ENCODE measurements at places on chromosomes 12 and 14.

DNA sequence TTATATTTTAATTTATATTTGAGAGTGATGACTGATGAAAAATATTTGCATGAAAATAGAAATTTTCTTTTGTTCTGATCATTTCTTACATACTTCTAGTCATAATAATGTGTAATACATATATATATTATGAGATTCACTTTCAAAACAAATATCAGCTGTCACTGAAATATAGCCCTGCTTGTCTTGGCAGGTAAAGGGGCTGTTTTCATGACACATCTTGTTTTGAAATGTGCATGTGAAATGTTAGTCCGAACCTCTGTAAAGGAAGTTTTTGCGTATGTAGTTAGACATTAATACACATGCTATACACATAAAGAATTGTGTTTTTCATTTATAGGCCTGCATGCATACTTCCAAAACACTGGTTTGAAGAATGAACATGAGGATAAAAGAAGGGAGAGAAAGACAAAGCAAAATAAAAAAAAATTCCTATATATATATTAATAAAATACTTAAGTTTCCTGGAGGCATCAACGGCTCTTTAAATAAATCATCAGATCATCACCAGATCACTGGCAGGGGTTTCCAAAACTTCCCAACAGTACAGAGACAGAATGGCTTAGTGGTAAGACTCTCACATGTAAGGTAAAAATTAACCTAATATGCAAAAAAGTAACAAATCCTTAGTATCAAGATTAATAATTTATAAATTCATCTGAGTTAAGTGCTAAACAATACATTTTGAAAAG, 60.1 kb downstream of the SEL1L start:
- DNase-seq: no peak

- no peak for DNase-seq
Observed at GRCh38 chr12:40226705-40227104, 1.9 kb downstream of the LRRK2 start.

GRCh38 chr14:72892879-72893635, 844 bp downstream of the DPF3 start:
- peak; percentile 63 for DNase-seq

GRCh38 chr12:100955139-100955538, 160.6 kb downstream of the ANO4 start:
- DNase-seq: no peak

DNA sequence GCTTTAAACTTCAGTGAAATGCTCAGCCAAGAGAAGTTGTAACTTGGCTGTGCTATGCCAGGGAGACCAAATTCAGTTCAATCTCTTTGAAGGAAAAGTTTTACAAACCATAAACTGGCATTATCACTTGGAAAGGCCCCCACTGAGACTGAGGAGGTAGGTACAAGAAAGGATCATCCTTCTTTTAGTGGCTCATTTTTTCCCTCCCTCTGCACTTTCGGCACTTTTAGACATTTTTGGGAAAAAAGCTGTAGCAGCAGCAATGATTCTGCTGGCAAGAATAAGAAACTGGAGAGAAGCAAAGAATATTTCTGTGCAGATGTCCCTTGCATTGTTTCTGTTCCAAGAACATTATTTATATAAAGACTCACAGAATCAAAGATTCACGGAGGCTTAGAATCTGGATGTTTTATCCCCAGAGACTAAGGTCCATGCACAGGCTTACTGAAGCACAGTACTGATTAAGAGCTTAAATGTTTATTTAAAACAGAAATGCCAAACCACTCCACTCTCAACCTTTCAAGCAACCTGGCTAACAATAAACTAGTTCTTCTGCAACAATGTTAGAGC, 12.3 kb downstream of the ZC2HC1C start:
- DNase-seq: no peak

GRCh38 chr12:57272337-57273151, 21.6 kb upstream of the STAC3 start:
- DNase-seq: no peak

GRCh38 chr14:71289536-71289935, 382.3 kb downstream of the PCNX1 start:
- DNase-seq: no peak

DNA sequence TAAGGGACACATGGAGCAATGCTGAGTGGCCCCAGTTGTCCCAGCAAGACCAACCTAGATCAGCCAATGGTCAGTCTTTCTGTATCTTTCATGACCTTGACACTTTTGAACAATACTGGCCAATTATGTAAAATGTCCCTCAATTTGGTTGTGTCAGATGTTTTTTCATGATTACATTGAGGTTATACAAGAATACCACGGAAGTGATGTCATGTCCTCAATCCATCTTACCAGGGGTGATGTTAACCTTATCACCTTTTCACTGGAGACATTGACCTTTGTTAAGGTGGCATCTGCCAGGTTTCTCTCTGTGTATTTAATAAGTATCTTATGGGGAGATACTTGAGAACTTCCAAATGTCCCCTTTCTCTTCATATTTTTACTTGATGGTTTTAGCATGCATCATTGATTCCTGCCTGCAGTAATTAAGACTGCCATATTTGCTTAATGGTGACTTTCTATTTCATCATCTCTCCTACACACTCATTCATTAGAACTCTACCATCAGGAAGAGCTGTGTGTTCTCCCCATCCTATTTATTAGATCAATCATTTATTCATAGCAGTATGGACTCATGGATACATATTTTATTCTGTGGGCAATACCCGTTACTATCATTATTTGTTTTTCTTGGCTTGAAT, 64.7 kb upstream of the RFLNA start:
- no peak for DNase-seq

GRCh38 chr14:26959972-26960660, 362.3 kb upstream of the NOVA1 start:
- peak; percentile 55 for DNase-seq

DNA sequence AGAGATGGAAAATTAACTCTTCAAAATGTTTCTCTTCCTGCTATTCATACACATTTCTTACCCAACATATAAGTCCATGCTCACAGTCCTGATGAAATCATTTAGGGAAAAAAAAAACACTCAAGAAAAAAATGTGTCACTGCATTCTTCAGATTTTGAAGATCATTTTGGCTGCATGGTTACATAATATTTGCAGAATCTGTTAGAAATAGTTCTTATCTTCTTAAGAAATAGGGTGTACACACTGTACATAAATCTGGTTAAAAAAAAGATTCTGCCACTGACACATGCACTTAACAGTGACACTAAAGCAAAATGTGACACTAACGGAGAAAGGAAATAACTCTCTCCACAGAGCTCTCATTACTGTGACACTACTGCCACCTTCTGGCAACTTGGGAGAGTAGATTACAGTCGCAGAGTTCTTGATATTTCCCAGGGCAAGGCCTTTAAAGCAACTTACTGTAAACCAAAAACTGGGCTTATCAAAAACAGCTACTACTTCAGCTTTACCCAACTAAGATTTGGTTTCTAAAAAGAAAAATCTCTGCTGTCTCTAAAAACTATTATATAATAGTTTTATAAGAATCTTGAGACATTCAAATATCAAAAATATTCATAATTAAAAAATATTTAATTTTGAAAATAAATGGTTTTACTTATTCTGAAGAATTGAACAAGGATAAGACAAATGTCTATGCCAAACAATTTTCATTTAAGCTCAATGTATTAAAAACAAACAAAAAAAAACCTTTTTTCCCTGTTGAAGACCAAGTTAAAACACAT, 65.0 kb downstream of the SETD3 start:
- peak; percentile 89 for DNase-seq

- no peak for DNase-seq
Observed at GRCh38 chr12:110012137-110012536, 12.9 kb downstream of the ANKRD13A start.

GRCh38 chr14:82244791-82245190, 711.1 kb upstream of the SEL1L start:
- DNase-seq: no peak

DNA sequence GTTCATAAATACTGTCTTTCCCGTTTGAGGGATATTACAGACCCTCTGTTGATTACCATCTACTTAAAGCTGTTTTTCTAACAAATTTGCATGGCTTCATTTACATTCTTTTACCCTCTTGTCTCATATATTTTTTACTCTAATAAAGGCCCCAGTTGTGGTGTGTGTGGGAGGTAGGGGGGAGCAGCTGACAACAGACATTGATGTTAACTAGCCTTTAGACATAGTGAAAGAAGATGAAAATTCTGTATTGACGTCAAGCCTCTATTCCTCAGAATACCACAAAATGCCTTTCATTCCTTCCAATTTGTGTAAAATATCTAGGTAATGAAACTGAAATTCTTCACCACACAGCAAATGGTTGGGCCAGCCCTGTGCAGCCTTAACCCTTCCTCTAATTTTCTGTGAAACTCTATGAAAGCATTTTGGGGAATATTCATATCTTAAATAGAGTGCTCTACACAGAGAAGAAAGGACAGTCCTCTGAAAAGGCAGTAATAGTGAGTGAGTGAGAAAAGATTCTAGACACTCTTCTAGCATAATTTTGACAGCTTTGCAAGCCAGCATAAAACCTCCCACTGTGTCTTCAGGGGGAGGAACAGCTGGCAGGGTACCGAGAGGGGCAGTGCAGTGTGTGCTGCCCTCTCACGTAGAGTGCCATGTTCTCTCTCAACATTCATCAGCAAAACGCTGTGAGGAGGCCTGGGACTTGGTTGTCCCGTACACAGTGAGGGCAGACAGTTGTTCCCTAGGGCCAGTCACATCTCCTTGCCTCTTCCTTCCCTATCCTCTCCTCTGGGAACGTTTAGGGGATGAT, 20.1 kb upstream of the CERS5 start:
- DNase-seq: no peak

DNA sequence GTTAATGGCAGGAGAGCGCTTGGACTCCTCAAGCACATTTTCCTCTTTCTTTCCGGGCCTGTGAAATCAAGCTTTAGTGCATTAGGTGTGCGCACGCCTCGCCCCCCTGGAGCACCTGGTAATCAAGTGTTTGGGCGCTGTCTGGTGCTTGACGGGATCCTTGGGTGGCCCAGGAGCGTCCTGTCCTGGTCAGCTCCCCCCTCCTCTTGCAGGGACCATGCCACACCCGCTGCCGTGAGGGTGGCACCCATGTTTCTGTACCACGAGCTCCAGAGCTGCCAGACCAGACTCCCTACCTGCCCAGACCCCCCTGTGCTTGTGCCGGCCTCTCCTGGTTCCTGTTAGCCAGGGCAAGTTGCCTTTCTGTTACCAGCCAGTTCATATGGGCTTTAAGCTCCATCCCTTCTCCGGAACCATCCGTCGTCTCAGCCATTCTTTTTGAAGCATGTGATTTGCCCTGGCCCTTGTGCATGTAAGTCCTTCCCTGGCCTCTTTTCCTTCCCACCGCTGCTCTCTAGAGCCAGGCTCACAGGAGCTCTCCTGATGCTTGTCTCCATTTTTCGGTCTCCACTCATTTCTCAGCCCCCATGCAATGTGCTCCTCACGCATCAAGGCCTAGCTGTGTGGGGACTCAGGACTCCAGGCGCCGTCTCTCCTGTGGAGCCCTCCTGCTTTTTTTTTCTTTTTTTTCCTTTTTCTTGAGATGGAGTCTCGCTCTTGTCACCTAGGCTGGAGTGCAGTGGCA, 66.1 kb downstream of the EP400 start:
- no peak for DNase-seq

GRCh38 chr12:42696406-42697149, 107.0 kb upstream of the PRICKLE1 start:
- no peak for DNase-seq

- no peak for DNase-seq
Observed at GRCh38 chr12:14849661-14850060, 6.3 kb upstream of the ART4 start.

DNA sequence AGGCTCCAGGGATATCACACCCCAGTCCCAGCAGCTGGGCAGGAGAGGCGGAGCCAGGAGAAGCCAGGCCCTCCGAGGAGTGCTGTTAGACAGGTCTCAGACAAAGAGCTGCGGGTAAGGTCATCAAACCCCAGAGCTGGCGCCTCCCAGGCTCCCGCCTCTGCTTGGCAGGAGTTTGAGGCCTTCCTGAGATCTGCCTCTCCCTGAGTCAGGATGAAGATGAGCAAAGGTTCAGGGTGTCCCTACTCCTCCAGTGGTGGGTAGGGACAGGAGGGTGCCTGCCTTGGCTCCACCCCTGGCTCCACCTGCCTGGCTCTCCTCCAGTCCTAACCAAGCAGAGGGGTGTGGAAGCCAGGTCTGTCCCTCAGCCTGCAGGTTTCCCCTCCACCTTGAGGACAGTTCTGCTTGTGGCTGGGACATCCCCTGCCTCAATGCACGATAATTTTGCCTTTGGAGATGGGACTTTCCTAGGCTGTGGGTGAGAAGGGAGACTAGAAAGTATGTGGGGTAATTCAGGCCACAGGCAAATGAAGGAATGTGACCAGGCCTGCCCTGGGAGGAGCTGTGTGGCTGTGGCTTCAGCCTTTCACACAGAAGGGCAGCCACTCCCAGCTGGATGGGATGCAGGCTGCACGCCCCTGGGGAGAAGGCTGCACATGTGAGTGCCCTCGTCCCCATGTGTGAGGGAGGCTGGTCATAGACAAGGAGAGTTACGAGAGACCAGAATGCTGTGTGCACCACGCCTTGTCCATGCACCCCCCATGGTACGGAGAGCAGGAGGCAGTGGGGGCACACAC, 2.2 kb downstream of the PLEKHG6 start:
- peak; percentile 67 for DNase-seq

DNA sequence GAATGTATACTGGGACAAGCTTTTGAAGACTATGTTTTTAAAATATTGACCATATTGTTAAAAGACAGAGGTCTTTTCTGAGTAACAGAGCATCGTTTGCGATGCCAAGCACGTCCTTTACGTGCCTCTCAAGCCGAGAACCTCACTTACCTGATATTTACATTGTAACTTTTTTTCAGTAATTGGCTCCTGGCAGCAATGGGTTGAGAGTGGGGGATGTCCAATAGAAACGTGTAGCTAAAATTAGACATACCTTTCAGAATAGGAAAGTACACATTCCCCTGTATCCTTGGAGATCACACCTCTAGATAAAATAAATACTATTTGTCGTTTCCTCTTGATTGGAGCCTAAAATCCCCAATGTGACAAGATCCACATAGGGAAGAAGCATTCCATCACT, 222.2 kb upstream of the RGS6 start:
- no peak for DNase-seq

GRCh38 chr14:21913759-21914158, 240.1 kb upstream of the OR4E1 start:
- DNase-seq: peak; percentile 94

GRCh38 chr12:39440781-39441180, 2.1 kb downstream of the KIF21A start:
- peak; percentile 21 for DNase-seq

DNA sequence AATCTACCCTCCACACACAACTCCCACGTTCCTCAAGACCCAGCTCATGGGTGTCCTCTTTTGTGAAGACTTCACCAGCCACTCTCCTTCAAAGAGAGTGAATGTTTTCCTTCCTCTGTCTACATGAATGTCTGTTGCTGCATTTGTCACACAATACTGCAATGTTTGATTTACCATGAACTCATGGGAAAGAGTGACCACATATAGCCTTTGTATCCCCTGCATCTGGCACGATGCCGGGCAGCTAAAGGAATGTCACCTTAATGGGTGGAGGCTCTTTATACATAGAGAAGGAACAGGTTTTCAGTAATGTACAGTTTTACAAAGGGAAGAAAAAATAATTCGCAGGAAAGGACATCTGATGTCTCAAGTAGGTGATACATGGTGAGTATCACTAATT, 12.1 kb upstream of the BCDIN3D start:
- no peak for DNase-seq
